ENCODE measurements at places on chromosomes 1 and 21.

GRCh38 chr1:6095511-6096242, 50.0 kb downstream of the KCNAB2 start:
- no peak for DNase-seq

- no peak for DNase-seq
Observed at GRCh38 chr1:210301615-210302000, 27.1 kb upstream of the HHAT start.

DNA sequence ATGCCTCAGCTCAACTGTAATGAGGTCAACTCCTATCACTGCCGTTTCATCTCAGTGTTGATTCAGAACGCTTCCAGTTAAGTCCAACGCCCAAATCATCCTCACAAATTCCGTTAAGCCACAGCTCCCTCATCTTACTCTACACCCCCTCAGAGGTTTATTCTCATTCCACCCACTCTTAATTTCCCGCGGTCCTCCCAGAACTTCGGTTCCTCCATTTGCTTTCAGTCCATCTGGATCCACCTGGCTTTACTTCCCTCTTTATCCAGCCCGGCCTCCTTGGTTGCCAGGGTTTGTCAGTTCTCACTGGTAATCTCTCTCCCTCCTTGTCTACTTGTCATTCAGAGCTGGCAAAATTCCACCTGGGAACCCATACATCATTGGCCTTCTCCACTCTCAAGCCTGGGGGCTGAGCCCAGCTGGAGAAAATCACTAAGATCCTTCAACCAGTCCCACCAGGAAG, 51.3 kb upstream of the RUNX1 start:
- DNase-seq, result no peak

DNA sequence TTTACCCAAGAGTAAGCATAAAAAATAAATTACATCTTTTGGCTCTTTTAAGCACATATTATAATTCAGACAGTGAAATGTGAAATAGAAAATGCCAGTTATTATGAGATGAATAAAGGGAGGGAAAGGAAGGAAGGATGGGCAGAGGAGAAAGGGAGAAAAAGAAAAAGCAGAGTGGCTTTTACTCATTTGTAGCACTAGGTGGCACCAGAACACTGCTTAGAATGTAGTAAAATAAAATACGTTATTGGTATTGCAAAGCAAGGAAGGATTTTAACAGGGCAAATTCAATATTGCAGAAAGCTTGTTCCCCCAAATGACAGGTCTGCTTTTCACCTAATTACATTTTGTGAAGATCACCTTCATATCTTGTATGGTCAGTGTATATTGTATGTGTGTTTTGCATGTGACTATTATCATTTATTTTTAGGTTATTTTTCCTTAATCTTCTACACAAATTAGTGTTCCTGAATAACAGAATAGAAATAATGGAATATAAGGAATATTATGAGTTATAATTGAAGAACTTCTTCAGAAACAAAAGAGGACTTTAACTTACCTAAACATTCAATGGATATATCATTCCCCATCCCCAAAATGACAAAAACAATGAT, 9.1 kb upstream of the PCNX2 start:
- no peak for DNase-seq

DNA sequence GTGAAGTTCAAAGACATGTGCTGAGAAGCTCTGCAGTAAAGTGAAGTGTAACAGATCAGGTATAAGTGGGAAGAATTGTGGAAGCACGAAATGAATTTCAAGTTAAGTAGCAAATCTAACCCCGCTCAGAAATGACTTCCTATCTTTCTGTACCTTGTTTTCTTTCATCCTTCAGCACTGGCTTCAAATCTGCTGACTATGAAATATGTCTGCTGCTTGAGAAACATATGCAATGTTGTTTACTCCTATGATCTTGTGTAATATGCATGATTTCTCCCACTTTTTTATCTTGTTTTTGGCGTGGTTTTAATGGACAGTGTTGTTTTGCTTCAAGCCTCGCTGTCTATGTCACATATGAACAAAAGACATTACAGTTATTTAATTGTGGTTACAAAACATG, 545.3 kb upstream of the NCAM2 start:
- no peak for DNase-seq

DNA sequence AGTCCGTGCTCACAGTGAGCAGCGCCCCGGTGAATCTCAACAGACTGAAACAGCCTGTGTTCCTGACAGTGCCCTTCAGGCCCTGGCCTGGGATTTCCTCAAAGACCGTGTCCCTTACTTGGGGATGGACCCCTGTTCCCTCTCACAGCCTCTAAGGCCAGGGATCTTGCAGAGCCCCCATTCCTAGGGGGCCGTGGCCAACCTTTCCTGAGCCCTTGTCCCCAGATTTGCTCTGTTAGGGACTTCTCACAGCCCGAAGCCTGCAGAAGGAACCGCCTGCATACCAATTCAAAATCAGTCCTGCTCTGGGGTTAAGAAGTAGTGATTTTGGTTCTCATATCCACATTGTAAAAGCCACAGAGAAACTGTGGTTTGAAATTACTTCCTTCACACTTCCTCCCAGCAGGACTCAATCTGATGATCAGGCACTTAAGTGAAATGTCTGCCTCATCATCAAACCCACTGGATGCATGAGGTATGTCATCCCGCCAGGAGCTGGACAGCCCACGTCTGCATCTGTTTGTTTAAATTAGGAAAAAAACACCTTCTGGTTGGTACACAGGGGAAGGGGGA, 14.9 kb downstream of the ABCA4 start:
- DNase-seq, result no peak

- DNase-seq, result no peak
Observed at GRCh38 chr21:44753357-44753756, 42.0 kb upstream of the TSPEAR start.

- no peak for DNase-seq
Observed at GRCh38 chr1:41767534-41768525, 150.9 kb downstream of the HIVEP3 start.

GRCh38 chr1:39288735-39289465, 84.4 kb downstream of the MACF1 start:
- DNase-seq, result no peak

- DNase-seq, result no peak
Observed at GRCh38 chr1:185438936-185439335, 121.9 kb upstream of the IVNS1ABP start.

DNA sequence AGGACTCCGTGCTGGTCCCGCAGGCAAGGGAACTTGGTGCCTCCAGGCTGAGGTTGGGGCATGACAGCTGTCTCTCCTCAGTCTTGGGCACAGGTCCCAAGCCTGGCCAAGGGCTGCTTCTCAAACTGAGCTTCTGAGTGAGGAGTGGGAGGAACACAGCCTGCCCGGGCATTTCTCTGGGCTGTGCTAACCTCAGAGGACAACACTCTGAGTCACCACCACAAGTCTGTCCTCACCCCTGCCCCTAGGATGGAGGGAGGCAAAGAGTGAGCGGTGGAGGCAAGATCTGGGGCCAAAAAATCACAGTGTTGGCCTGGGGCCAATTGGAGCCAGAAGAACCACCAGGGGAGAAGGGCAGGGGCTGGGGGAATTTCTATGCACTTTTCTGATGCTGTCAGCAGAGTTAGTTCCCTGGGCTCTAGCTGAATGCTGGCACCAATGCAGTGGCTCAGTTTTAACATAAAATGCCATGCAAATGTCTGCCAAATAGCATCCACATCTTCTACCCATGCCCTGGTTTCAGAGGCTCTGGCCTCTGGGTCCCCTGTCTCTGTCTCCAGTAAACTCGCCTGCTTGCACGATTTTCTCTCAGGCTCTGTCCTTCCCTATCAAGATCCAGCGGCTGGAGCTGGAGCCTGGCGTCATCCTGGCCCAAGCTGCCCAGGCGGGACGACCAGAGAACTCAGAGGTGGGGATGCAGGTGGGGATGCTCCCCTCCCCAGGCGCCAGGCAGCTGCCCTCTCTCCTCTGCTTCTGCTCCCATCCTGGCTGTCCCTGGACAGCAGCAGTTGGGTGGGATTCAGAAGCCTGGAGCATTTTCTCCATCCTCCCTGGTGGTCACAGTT, 11.0 kb upstream of the CDK18 start:
- DNase-seq, result no peak

GRCh38 chr1:26923711-26924110, 2.2 kb downstream of the NUDC start:
- DNase-seq, result no peak

- no peak for DNase-seq
Observed at GRCh38 chr1:214537219-214537618, 14.2 kb downstream of the PTPN14 start.
